Stimulated activated CD8-positive, alpha-beta memory T cell treated with anti-CD3 and anti-CD28 coated beads, Interleukin-2, amount 100 ng/mL, for 48 hours (primary cell): ENCODE measurements at places on chromosomes 6 and 20.

GRCh38 chr6:166361077-166361429, 18.7 kb upstream of the SFT2D1 start:
- no peak for DNase-seq

DNA sequence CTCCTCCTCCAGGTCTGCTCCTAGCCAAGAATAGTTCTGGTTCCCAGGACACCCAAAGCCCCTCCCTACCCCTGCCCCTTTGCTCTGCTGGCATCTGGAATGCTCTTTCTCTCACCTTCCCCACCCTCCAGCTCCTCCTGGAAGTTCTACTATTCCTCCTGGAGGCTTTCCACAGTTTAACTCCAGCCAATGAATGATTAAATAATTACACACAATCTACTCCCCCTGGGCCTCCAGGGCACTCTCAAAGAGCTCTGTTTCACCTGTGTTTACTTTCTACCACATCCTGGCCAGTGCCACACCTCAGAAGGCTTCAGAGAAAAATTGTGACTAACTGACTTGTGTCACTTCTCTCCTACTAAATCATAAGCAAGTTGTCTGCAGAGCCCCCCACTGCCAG, 36.2 kb downstream of the GCM1 start:
- no peak for DNase-seq

DNA sequence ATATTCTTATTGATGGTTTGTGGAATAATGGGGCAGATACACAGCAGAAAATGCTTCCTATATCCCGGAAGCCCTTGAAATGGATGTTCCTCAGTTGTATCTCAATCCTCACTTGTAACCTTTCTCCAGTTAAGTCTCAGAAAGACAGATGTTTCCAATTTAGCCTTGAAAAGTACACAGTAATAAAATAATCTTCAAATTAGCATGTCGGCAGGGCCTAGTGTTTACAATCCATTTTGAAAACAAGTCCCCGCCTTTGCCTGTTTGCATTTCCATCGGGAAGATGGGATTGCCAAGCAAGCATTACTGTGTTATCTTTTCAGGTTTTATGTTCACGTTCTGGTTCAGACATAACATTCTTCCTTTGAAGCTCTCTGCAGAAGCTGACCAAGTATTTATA, 41.5 kb downstream of the SNRNP48 start:
- no peak for DNase-seq

GRCh38 chr6:168291450-168291849, 28.1 kb downstream of the DACT2 start:
- no peak for DNase-seq

DNA sequence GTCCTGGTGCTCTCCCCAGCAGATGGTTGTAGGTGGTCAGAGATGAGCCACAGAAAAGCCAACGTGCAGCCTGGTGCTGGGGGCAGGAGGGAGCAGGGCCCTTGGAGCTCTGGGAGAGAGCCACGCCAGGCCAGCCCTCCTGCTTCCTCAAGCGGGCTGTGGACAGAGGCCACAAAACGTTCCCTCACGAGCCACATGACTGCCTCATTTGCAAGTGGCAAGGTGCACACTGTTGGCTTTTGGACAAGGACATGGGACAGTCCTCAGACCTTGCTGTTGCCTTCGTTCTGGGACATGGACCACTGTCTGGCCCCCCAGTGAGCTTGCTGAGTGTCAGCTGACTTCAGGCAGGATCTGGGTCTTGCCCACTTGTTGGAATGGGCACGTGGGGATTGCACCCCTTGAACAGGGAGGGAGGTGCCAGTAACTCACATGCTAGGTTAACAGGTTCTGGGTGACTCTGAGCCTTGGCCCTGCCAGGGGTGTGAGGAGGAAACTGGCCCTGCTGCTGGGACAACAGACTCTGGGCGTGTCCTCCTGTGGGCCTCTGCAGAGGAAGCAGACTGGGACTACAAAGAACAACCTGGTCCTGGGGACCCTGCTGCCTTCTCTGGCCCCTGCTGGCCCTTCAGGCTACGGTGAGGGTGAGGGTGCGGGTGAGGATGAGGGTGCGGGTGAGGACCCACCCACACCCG, 2.6 kb downstream of the SLCO4A1 start:
- no peak for DNase-seq

GRCh38 chr6:55250400-55250799, 76.1 kb downstream of the HCRTR2 start:
- no peak for DNase-seq

- DNase-seq, result no peak
Observed at GRCh38 chr6:17098538-17098937, 3.3 kb upstream of the STMND1 start.

- DNase-seq, result peak; percentile 51
Observed at GRCh38 chr6:104682722-104683643, 176.7 kb downstream of the HACE1 start.

GRCh38 chr20:56788671-56789610, 159.8 kb downstream of the TFAP2C start:
- DNase-seq, result no peak

- no peak for DNase-seq
Observed at GRCh38 chr6:47073125-47074110, 31.3 kb upstream of the ADGRF1 start.
